ENCODE measurements at places on chromosomes 7 and 10.

GRCh38 chr10:97723001-97723400, 9.5 kb downstream of the MARVELD1 start:
- no peak for DNase-seq

DNA sequence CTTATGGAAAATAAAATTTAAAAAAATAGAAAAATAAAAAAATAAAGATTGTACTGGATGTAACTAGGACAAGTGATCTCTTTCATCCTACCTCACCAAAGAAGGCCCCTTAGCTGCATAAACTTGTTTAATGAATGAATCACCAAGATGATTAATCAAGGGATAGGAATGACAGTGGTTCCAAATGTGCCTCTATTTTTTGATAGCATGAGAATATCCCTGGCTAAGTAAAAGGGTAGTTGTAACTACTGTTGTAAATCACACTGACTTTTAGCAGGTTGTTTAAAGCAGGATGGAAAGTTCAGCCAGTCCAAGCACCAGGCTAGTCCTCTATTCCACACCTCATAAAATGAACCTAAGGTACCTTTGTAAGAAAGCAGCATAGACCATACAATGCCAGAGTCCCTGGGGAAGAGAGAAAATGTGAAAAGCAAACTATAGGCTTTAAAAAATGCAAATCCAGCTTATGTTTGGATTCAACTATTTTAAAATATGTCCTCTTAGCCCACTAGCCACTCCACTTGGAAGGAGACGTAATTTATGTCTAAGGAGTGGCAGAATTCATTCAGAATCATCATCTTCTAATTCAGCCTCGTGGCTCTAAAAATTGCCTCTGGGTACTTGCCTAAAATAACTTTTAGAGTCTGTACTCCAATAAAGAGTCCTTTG, 126.8 kb downstream of the SKIDA1 start:
- DNase-seq = peak; percentile 41

DNA sequence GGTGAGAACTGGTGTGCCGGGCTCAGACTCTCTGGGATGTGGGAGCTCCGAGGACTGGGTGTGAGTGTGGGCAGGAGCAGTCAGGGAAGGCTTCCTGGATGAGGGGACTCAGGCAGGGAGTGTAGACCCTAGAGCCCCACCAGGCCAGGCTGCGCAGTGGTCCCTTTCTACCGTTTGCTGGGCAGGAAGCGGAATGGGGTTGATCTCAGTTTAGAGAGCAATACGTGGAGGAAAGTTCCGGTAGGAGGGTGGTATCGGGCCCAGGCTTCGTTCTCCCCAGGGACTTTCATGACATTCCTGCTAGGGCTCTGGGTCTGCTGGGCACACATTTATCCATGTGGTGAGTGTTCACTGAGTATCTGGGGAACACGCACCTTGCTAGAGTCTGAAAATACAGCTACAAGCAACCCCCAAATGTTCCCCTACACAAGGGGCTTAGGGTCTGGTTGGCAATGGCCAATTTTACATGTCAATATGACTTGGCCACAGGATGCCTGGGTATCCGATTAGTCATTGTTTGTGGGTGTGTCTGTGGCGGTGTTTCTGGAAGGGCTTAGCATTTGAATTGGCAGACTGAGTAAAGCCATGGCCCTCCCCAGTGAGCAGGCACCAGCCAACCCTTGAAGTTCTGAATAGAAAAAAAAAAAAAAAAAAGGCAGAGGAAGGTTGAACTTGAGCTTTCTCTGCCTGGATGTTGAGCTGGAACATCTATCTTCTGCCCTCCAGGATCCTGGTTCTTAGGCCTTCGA, 20.8 kb downstream of the GHRHR start:
- DNase-seq = peak; percentile 67

GRCh38 chr7:17131060-17131345, 167.4 kb upstream of the AHR start:
- no peak for DNase-seq

- DNase-seq = peak; percentile 91
These were observed at the start of gene SFXN4 for GRCh38 chr10:119165171-119166117. TSS of gene SFXN4 (minus strand) at chr10:119165714. CDS start at chr10:119165647, 67 bp downstream.

Measured in AG08396 (cell line).